H1 (cell line): ENCODE measurements at places on chromosomes 1 and 21. TPM values are rescaled to one million over a fixed set of nuclear protein-coding genes. Genes with fewer than 3 reads are reported as not detected.

The OR2AK2 gene
- total RNA-seq, result not detected in 2 replicates

The PLEKHN1 gene
- 1.5 TPM in 2 replicates for total RNA-seq

The TRABD2B gene
- 3.4 and 3.5 TPM in 2 replicates for total RNA-seq

The KRTAP22-2 gene
- total RNA-seq, result not detected in 2 replicates

The DCDC2B gene
- total RNA-seq, result not detected in 2 replicates

- no peak for DNase-seq
These were observed 280.8 kb downstream of the SPATA17 start for GRCh38 chr1:217911908-217912307.

GRCh38 chr1:160466961-160467360, 56.1 kb downstream of the SLAMF6 start:
- DNase-seq, result no peak

DNA sequence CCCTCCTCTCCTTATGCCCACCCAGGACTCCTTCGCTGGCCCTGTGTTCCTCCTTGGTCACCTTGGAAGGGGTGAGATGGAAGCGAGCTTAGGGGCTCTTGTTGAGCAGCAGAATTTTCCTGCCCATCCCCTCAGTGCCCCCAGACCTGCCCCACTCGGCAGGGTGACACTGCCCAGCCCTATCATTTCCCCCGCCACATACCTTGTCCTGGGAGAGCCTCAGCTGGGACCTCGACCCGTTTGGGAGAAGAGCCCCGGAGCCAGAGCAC, 1.4 kb upstream of the FNDC5 start:
- DNase-seq, result no peak

DNA sequence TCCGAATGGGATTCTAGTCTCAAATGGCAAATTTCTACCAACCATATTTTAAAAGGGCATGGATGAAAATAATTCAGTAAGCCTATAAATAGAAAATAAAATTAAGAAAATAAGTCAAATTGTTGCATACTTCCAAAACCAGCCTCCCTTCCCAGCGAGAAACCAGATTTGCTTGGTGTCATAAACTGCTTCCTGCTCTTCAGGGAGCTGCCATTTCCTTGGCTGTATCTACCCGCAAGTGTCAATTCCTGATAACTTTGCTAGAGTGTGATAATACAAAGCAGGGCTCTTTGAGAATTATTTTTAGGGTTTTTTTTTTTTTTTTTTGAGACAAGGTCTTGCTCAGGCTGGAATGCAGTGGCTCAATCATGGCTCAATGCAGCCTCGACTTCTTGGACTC, 62.3 kb downstream of the S1PR1 start:
- DNase-seq, result no peak

- DNase-seq, result no peak
These were observed 129.8 kb upstream of the CHODL start for GRCh38 chr21:18114810-18115209.

- DNase-seq, result no peak
These were observed 31.9 kb upstream of the IL19 start for GRCh38 chr1:206738370-206739366.

- no peak for DNase-seq
These were observed 32.1 kb downstream of the NAV1 start for GRCh38 chr1:201570886-201571624.

GRCh38 chr1:99657213-99658030, 11.5 kb downstream of the PALMD start:
- no peak for DNase-seq
